Activated naive CD4-positive, alpha-beta T cell (primary cell): ENCODE measurements at places on chromosomes 7 and 10.

DNA sequence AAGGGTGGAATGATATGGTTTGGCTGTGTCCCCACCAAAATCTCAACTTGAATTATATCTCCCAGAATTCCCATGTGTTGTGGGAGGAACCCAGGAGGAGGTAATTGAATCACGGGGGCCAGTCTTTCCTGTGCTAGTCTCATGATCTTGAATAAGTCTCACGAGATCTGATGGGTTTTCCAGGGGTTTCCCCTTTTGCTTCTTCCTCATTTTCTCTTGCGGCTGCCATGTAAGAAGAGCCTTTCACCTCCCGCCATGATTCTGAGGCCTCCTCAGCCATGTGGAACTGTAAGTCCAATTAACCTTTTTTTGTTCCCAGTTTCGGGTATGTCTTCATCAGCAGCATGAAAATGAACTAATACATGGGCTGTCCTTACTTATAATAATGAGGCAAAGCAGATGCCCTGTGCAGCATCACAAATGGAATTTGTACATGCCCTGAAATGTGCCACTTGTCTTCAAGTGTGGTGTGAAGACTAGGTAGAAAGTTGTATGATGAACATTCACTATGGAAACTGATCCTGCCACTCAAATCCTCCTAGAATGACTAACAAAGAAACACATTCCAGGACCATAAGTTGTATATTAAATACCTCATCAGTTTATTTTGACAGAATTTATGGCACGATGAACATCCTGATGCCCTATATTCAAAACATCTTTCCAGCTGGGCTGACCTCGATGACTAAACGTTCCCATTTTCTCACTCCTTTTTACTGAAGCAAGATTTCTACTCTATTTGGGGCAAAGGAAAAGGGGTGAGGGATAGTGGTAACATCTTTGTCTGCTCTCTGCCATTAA lies 122.8 kb upstream of the CTTNBP2 start:
- no peak for DNase-seq

DNA sequence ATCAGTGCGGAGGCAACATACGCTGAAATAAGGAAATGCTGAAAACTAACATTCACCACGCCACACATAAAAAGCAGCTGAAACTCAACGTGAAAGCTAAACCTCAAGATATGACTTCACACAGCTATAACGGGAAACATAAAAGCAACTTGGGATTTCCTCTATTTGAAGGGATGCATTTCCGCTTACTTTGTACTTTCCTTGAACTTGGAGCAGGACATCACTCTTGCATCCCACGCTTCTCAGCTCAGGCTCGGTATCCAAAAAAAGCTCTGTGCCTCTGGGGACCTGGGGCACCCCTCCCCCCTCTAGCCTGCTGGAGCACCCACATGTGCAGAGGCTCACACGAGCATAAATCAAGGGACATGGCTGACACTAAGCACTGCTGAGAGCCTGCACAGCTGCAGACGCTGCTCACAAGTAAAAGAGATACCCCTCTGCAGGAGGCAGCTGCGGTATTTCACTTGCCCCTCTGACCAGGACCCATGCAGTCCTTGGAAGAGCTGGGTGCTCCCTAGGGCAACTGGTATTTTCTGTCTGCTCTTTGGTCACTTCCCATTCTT lies 34.2 kb downstream of the PARD3 start:
- DNase-seq = no peak

- no peak for DNase-seq
These were observed 272.4 kb downstream of the CREB5 start for GRCh38 chr7:28684650-28685241.

DNA sequence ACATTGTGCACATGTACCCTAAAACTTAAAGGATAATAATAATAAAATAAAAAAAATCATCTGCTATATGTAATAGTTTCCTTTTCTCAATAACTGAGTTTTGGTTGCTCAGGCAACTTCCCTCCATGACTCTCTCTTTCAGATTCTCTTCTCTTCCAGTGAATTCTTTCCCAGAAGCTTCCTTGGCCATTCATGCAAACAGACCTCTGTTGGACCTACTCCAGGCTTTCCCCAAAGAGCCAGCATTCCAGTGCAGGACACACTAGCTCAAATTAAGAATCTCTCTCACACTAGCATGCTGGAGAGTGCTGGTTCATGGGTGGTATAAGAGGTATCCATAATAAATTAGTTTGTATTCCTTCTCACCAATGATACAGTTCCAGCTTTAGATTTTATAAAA lies 31.0 kb upstream of the ZEB1 start:
- DNase-seq = no peak

GRCh38 chr7:86643561-86644281 lies at the start of gene GRM3:
Gene GRM3, plus strand, starts transcription at chr7:86643909. Its CDS starts 121,237 bp downstream, at chr7:86765146.
- DNase-seq = no peak

DNA sequence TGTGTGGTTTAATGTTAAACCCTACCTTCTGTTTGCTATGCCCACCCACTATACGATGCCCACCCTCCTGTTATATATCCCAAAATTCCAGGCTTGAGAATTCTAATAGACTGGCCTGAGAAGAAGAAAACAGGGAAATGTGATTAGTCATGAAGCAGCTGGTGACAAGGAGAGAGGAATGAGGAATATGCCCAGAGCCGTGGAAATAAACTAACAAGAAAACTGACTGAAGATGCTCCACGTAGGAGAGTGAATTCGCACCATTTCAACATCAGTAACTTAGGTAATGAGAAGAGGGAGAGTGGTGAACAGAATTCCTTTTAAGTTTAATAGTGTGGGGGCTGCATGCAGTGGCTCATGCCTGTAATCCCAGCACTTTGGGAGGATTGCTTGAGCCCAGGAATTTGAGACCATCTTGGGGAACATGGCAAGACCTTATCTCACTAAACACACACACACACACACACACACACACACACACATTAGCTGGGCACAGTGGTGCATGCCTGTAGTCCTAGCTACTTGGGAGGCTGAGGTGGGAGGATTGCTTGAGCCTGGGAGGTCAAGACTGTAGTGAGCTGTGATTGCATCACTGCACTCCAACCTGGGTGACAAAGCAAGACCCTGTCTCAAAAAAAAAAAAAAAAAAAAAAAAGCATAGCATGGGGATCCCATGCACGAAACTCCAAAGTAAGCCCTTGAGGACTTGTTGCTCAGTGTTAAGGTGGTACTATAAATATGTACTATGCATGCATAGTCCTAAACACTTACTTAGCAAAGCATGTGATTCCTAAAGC lies 16.1 kb upstream of the SYPL1 start:
- no peak for DNase-seq

- no peak for DNase-seq
These were observed 42.3 kb upstream of the PRKG1 start for GRCh38 chr10:51031950-51032349.

GRCh38 chr10:101617102-101617823 lies 29.1 kb downstream of the DPCD start:
- no peak for DNase-seq

DNA sequence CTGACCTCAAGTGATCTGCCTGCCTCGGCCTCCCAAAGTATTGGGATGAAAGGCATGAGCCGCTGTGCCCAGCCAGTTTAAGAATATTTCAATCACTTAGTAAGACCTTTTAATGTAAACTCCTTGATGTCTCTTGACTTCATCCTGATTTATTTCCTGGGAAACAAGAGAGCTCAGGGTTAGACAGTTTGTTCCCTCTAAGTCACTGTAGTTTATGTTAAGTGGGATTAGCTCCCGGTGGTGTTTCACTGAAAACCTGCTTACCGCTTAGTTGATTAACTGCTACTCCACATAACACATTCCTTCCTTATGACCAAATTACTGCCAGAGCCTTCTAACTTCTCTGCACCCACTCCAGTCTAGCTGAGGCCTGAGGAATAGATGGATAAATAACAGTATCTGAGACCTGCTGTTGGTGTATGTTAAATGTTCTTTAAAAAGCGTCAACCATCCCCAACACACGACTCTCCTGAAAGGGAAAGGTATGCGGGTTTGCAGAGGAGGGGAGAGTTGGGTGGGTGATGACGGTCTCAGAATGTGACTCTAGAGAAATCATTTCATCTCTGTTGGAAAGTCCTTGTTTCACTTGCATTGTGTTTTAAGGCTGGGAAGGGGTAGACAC lies 48.7 kb downstream of the CREB3L2 start:
- no peak for DNase-seq

DNA sequence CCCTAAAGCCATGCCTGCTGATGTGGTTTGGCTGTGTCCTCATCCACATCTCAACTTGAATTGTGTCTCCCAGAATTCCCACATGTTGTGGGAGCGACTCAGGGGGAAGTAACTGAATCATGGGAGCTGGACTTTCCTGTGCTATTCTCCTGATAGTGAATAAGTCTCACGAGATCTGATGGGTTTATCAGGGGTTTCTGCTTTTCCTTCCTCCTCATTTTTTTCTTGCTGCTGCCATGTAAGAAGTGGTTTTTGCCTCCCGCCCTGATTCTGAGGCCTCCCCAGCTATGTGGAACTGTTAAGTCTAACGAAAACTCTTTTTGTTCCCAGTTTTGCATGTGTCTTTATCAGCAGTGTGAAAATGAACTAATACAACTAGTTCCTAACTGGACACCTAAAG lies 11.8 kb downstream of the MACROH2A2 start:
- no peak for DNase-seq

DNA sequence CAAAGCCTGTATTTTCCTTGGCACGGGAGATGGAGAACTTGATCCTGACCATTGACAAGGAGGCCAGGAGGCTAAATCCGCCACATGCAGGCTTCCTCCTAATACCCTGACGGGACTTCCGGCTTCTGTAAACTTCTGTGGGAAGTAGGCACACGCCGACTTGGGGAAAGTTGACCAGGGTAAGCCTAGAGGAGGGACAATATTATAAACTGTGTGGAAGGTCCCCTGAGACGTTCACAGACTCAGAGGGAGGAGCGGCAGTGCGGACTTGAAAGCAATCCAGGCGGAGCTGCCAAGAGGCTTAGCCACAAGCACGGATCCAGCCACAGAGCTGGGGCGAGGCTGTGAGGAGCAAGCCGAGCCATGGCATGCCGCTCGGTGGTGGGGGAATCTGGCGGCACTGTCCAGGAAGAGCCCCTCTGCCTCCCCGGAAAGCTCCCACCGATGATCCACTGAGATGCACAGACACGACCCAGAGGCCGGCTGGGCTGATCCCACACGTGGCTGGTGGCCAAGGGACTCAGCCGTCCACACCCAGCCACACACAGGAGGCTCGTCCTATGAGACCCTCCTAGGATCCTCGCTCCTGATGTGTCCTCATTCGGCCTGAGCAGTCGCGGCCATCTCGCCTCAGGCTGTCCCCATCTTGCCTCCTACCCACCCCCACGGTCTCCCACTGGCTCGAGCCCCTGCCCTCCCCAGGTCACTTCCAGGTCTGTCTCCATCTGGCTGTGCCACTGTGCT lies 40.0 kb upstream of the INSIG1 start:
- DNase-seq = no peak

DNA sequence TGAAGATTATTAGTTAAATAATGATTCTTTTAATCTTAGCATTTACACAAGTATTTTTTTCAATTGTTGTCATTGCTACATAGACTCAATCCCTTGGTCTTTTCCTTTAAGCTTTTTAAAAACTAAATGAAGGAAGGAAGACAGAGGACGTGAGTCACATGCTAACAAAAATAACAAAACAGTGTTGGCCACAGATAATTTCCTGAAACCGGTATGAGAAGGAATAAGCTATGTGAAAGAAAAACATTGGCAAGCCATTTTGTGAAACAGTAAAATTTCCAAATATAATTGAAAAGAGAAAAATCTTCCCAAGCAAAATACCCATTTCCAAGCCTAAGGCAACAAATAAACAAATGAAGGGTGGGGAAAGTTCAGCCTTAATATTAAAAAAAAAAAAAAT lies 223.0 kb downstream of the AHR start:
- no peak for DNase-seq

GRCh38 chr7:81736091-81736490 lies 33.8 kb downstream of the HGF start:
- DNase-seq = no peak

DNA sequence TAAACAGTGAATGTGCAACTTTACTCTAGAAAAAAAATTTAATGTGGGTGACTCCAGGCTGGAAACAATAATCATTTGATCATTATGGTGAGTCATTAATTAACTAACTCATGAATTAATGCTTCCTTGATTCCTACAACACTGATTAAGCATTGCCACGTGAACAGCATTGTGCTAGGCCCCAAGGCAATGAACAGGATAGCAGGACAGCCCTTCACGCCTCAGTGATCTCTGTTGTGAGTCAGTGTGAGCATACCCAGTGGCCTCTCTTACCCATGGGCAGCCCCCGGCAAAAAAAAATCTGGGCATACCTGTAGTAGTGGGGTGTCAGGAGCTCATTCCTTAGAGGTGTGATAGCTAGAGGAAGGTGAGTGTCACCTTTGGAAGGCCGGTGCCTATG lies 76.0 kb downstream of the DENND2A start:
- DNase-seq = no peak

GRCh38 chr10:124802313-124802675 lies 675 bp downstream of the ABRAXAS2 start:
- DNase-seq = no peak

DNA sequence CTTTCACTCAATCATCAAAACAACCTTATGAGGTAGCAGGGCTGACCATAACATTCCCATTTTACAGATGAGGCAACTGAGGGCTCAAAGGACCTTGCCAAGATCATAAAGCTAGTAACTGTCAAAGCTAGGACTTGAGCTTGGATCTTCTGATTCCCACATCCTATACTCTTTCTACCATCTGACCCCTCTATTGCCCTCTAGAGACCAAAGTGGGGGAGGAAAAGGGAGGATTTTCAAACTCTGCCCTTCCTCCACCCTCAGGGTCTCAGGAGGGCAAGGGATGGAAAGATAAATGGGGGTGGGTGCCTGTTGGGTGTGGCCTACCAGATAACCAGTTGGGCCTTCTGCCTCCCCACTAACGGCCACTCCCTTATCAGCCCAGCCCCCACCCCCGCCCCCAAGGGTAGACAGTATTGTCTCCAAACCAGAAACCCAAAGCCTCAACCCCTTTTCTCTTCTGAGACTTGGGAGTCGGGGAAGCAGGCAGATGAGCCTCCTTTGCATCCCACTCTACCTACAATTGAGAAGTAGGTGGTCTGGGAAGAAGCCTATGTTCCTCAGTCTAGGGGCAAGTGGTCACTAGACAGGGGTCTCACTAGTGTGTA lies 7.9 kb downstream of the LDB1 start:
- DNase-seq = no peak

GRCh38 chr7:44281811-44282600 lies 43.4 kb downstream of the CAMK2B start:
- DNase-seq = no peak

GRCh38 chr7:47035522-47035921 lies 546.4 kb downstream of the TNS3 start:
- no peak for DNase-seq

DNA sequence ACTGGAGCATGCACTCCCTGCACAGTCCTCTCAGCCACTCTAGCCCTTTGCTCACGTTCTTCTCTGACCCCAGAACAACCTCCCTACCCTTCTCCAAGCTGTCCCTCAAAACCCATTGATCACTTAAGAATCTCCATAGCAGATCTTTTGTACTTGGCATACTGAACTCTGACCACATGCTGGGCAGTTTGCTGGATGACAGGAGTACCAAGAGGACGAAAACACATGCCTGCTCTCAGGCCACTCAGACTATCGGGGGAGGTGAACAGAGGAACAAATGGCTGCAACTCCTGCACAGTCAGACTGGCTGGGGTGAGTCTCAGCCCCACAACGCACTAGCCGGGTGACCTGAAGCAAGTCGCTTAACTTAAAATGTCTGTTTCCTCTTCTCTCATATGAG lies 52.7 kb downstream of the KCNMA1 start:
- DNase-seq = no peak
